ENCODE measurements at places on chromosomes 1 and 21.
A peak's percentile ranks its signal among the peaks of the same experiment; 100 is the strongest.

DNA sequence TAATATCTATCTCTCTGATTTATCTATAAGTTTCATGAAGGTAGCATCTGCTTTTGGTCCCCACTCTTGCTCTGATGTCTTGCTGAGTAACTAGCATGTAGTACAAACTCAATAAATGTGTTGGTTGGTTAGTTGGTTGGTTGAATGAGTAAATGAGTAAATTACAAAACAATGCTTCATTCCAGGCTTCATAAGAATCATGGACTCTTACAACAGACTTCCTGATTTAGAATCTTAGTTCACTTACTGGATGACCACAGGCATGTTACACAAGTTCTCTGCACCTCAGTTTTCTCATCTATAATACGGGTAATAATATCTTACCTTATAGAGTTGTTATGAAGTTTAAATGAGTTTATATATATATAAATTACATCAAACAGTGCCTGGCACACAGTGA is 98.6 kb downstream of the ZNF281 start:
- DNase-seq: no peak

GRCh38 chr1:43280692-43281091 is 4.7 kb downstream of the C1orf210 start:
- DNase-seq: no peak

GRCh38 chr1:203172184-203173010 is 3.2 kb downstream of the MYBPH start:
- DNase-seq: no peak

GRCh38 chr1:77282866-77283539 is 1.2 kb downstream of the AK5 start:
- DNase-seq: no peak

- DNase-seq: no peak
Observed at GRCh38 chr1:207811920-207812720, 60.3 kb downstream of the CD46 start.

DNA sequence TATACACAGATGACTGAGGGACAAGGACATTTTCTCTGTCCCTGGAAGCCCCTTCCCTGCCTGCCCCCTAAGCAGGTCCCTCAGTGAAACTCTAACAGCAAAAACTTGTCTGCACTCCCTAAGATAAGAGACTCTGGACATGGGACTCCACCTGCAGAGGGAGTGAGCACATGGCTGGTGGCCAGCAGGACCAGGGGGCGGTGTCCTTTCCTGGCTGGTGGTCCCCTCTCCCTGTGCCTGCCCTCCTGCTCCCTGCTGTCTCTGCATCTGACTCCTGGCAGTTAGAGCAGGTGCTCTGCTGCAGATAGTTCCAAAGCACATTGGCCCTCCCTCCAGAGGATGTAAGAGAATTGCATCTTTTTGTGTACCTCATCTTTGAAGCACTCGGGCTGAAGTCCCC is 215.5 kb downstream of the GRIK3 start:
- no peak for DNase-seq

DNA sequence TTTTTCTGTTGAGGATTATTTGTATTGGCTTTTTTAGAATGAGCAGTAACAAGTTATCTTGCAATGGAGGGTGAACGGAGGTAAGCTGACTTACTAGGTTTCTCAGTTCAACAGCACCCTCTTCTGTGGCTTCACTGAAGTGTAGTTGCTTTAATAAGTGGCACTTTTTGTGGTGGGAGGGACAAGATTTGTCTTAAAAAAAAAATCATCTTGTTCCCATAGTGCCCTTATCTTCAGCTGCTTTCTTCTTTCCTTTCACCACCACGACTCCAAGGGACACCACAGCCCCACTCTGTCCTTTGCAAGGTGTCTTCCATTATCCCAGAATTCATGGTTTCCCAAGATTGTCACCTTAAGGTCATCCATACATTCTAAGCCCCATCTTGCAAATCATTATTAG is 92.9 kb downstream of the PIGK start:
- peak; percentile 55 for DNase-seq

DNA sequence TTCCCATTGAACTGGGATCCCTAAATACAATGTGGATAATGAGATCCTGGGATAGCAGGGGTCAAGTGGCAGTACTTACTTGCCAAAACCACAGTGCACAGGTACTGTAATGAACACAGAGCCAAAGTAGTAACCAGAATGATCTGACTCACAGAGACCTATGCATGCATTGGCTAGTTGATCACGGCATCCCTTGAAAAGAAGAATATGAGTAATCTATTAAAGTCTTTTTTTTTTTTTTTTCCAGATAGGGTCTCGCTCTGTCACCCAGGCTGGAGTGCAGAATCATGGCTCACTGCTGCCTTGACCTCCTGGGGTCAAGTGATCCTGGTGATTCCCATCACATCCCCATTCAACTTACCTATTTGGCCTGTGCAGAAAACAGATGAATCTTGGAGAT is 29.4 kb upstream of the EIF4G3 start:
- no peak for DNase-seq

- no peak for DNase-seq
Observed at GRCh38 chr1:53087332-53088285, 25.6 kb downstream of the PODN start.

Measured in retinal pigment epithelial cell (primary cell).